ENCODE measurements at places on chromosomes 16 and 17.

- DNase-seq, result no peak
These were observed 1.6 kb upstream of the IRX3 start for GRCh38 chr16:54288030-54288834.

GRCh38 chr17:7842380-7843256, 8.6 kb downstream of the KDM6B start:
- DNase-seq, result peak; percentile 98

GRCh38 chr17:29883497-29883896, 46.5 kb downstream of the SSH2 start:
- DNase-seq, result no peak

DNA sequence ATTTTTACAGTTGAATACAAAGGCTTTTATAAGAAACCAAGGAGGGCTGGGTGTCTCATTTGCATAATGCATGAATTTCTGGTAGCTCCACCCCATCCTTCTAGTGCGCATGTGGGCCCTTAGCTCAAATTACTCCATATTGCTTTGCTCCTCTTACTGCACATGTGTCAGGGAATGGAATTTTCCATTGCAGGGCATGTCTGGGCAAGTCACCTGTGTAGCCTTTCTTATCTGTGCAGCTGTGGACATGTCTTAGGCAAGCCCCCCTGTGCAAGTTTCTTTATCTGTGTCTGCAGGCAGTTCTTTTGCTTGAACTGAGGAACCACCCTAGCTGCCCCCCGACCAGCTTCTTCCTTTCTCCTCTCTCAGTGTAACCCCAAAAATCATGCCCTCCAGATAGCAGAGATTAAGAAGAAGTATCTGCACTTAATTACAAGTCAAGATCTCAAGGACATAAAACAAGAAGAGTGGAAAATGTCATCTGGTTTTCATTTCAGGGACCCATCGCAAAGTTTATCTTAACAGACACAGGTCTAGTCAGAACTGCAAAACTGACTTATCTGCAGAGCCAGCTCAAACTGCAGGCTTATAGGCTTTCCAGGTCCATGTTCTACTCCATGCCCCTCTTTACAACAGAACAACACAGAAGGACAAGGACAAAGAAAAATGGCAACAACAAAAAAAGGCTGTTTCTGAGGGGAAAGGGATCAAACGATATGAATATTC, 137.9 kb upstream of the HS3ST4 start:
- DNase-seq, result peak; percentile 7

- no peak for DNase-seq
These were observed 138.3 kb upstream of the SALL1 start for GRCh38 chr16:51289336-51289735.

GRCh38 chr17:77744066-77744988, 214.2 kb upstream of the TNRC6C start:
- DNase-seq, result no peak

DNA sequence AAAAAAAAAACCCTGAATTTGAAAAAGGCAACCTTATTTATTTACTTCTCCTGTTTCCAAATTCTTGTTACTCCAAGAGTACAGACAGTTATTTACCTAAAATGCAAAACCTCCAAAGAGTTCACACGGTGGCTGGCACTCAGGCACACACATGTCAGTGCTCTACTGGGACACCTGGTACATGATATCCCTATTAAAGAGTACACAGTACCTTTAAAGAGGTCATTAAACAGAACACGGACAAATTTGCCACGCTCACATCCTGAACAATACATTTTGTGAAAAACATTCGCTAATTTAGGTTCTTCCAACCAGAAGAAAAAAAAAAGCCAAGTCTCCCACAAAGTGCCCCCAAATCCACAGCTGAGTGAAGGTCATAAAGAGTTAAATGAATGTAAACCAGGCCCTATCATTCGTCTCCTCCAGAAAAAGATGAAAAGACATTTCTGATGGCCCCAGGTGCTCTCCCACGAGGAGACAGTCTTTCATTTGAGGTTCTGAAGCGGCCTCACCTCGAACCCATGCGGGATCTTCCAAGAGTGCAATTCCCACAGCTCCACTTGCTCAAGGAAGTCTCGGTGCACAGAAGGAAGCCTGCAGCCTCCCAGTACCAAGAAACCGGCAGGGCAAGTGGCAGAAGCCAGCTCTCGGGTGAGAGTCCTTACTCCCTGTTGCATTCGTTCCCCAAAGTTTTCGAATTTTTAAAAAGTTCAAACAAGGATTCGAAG, 993 bp downstream of the ERN1 start:
- DNase-seq, result peak; percentile 18

DNA sequence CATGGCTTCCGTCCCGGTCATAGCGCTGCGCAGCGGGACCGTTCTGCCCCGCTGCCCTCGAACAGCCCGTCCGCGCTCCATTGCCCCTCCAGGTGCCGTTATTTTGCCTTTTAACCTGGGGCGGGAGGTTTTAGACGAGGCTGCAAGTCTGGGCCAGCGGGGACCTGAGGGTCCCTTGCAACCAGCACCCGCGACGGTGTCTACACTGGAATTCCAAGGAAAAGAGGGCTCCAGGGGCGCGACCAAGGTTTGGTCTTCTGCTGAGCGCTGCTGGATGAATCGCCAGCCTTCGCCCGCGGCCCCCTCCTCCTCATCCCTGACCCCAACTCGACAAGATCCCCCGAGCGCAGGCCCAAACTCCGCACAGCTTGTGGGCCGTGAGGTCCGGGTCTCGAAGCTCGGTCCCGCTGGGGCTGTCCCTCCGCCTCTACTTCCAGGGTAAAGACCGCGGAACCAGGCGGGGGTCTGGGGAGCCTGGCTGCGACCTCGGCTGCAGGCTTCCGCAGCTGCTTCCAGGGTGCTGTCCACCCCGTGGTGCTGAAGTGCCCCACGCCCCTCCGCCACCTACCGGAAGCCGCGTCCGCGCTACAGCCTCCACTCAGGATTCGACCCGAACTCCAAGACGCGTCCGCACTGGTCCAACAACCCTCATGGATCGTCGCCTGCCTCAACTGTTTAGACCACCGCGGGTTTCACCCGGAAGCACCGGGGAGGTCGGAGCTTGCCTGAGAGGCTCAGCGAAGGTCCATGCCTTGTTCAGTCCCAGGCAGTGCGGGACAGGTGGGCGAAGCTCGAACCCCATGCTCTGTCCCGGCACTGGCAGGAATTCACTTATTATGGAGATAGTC, 10.1 kb upstream of the CA4 start:
- DNase-seq, result peak; percentile 71

GRCh38 chr17:45998987-45999899, at the start of gene STH:
Gene STH (plus strand): TSS chr17:45999250. CDS start chr17:45999280, 30 bp downstream.
- DNase-seq, result no peak

DNA sequence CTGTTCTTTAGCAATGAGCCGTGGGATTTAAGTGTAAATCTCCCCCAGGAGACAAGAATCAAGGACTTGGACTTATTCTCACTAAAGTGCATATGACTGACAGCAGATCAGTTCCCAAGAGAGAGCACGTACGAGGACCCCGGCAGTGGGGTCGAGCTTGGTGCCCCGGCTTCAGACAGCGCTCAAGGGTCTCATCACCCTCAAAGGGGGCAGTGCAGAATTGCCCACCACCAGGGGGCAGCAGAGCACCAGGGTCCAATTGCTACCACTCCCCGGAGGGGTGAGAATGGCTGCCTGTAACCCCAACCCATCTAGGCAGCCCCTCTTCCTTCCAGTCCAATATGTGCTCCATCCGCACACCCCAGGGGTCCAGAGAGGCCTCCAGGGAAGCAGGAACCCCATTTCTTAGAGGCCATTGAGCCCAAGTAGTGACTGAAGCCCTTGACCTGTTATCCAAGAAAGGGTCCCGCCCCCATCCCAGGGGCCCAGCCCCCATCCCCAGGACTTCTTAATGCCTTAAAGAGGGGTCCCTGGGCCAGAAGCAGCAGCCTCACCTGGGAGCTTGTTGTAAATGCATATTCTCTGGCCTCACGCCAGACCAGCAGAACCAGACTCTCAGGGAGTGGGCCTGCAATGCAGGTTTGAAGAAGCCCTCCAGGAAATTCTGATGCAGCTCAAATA, 86.1 kb downstream of the ZDHHC7 start:
- DNase-seq, result peak; percentile 82

DNA sequence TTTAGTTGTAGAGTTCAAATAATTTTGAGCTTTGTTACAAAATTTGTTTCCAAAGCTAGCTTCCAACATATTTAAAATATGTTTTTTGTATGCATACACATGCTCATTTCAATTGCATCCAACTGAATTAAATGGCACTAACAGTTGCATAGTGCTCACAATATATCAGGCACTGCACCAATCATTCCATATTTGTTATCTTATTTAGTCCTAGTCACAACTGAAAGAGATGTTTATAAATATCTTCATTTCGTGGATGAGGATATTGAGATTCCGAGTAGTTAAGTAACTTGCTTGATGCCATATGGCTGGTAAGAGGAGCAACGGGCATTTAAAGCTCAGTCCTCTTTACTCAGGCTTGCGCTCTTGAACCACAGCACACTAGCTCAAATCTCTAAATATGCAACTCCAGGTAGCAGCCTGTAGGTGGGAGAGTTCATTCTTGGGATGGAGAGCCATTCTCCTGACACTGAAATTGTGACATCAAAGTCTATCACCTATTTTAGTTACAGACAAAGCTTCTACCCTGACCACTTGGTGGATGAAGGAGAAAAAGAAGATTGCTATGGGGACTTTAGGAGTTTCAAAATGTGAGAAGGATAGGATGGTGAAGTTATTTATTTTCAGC, 118.0 kb upstream of the CA10 start:
- no peak for DNase-seq

GRCh38 chr17:79299349-79299748, 224.7 kb downstream of the ENGASE start:
- no peak for DNase-seq

DNA sequence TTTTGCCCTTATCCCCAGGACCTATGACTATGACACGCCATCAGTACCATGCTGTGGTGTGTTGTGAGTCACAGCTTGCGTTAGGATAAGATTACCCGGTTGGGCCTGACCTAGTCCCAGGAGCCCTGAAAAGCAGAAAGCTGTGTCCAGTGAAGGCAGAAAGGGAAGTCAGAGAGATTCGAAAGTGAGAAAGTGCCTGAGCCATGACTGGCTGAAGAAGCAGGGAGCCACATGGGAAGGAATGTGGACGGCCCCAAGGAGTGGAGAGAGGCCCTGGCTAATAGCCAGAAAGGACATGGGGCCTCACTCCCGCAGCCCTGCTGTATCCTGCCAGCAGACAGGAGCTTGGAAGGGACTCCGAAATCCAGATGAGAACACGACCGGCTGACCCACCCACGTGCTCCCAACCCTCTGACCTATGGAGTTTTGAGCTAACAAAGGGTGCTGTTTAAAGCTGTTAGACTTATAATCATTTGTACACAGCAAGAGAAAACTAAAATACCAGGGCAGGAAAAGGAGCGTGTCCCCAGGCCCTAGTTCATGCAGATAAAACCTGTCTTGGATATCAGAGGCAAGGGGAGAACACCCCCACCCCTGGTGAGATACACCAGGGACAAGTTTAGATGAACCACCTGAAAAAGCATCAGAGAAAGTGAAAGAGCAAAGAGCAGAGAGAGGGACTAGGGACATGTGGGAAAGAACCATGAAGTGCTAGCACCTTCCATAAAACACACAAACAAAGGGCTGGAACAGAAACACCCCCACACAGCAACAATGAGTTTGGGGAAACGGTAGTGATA, 115.3 kb downstream of the SLC39A11 start:
- DNase-seq, result no peak

DNA sequence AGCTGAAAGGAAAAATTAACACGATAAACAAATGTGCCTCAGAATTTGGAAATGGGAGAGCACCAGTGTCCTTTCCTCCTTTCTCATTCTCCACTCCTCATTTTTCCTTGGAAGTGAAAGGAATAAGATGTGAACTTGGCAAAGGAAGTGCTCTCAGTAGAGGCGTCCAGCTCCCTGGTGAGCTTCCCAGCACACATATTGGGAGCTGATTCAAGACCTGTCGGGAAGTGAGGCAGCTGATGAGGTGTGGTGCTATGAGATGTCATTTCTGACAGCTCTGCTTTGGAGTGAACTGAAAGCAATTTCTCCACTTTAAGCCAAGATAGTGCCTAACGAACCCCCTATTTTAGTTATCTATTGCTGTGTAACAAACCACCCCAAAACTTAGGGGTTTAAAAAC, 238.5 kb upstream of the IRX3 start:
- no peak for DNase-seq

GRCh38 chr17:67588326-67588725, 129.4 kb upstream of the NOL11 start:
- no peak for DNase-seq

DNA sequence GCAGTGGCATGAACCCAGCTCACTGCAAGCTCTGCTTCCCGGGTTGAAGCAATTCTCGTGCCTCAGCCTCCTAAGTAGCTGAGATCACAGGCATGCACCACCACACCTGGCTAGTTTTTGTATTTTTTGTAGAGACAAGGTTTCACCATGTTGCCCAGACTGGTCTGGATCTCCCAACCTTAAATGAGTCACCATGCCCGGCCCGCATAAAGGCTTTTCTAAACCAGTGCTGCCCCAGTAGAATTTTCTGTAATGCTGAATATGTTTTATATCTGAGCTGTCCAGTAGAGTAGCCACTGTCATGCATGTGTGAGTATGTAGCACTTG, 36.9 kb upstream of the WSB1 start:
- DNase-seq, result no peak

DNA sequence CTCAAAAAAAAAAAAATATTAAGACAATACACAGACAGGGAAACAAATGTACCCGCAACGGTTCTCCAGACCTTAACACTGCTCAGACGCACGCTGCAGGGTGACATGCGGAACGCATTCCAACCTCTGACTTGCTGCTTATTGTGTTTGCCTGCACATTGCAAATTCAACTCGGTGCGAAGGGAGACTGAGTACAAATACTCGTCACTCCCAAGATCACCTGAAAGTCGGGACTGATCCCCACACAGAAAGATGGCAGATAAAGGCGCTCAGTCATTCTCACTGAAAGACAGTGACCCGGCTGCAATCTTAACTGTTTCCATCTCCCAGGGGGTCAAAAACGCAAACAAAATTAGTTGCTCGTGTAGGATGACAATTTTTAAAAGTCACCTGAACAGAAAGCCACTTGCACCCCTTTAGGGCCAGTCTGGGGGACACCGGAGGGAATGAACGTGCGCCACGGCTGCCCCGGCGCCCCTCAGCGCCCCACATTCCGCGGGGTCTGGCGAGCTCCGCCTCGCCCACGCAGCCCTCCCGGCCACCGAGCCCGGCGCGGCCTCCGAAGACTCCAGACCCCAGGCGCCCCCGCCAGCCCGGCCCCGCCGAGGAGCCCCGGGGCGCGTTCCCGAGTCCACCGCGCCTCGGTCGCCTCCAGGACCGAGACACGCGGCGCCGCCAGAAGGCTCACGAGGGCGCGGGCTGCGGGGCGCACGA, 589 bp downstream of the CLCN7 start:
- DNase-seq, result no peak

GRCh38 chr16:81106826-81107503, 10.8 kb upstream of the GCSH start:
- DNase-seq, result no peak

- DNase-seq, result no peak
These were observed 61.1 kb upstream of the KCNJ16 start for GRCh38 chr17:70013911-70014310.

- no peak for DNase-seq
These were observed 21.5 kb upstream of the RFFL start for GRCh38 chr17:35084987-35085386.

GRCh38 chr16:67302076-67302475, 22.7 kb downstream of the PLEKHG4 start:
- no peak for DNase-seq

GRCh38 chr16:3158026-3158509, 23.2 kb downstream of the ZNF213 start:
- no peak for DNase-seq
